ENCODE measurements at places on chromosomes 12 and 14. TPM values are rescaled to one million over a fixed set of nuclear protein-coding genes. Genes with fewer than 3 reads are reported as not detected.

DNA sequence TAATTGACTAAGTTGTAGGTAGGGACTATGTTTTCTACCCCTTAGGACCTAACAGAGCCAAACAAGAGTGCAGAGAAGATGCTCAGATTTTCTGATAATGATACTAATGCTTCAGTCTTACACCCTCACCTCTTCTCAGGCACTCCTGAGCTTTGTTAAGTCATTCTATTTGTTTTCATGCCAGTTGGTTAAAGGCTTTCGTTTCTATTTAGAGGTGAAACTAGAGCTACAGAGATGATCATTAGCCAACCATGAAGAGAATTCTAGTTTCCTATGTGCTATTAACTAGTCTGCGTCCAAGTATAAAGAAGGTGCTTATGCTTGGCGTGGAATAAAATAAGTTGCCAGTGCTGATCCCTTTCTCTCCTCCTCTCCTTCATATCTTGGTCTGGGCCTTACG, 34.6 kb upstream of the PYGL start:
- peaks cover 5% of the 10 kb centered on the region for H3K27me3 ChIP-seq
- H3K4me1 ChIP-seq, result no peaks in the 10 kb centered on the region
- H3K27ac ChIP-seq, result no peak overlapping the region
- H3K4me3 ChIP-seq, result no peak overlapping the region
- no peak for DNase-seq

GRCh38 chr12:94553130-94553519, 93.5 kb upstream of the CEP83 start:
- H3K4me1 ChIP-seq, result no peaks in the 10 kb centered on the region
- H3K36me3 ChIP-seq, result no peaks in the 10 kb centered on the region
- no peak for DNase-seq
- peaks cover 9% of the 10 kb centered on the region for H3K27me3 ChIP-seq
- no peak overlapping the region for H3K4me3 ChIP-seq

Gene STXBP6
- total RNA-seq, result not detected

DNA sequence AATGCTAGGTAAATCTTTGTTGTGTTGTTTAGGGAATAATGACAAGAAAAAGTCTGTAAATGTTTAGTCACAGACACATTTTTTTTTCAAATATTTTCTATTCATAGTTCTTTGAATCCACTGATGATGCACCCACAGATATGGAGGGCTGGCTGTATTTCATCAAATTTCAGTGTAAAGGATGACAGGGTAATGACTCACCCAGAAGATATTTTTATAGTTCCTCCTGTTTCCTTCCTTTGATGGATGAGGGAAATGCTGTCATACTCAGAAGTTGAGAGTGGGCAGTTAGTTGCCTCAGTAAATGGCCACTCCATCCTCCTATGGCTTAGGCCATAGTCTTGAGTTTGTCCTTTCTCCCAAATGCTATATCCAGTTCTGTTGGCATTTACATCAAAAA, 76.9 kb upstream of the REP15 start:
- H3K27ac ChIP-seq, result peak overlapping the region; percentile 66
- peaks cover 3% of the 10 kb centered on the region for H3K36me3 ChIP-seq
- no peak for DNase-seq
- peaks cover 28% of the 10 kb centered on the region for H3K4me1 ChIP-seq
- peak overlapping the region; percentile 17 for H3K4me3 ChIP-seq

GRCh38 chr12:112170971-112171596, 45.7 kb downstream of the TRAFD1 start:
- peaks cover 3% of the 10 kb centered on the region for H3K4me1 ChIP-seq
- H3K27ac ChIP-seq, result no peak overlapping the region
- no peak for DNase-seq
- H3K4me3 ChIP-seq, result no peak overlapping the region

Gene OTX2
- not detected for total RNA-seq

Data from activated CD4-positive, alpha-beta T cell treated with anti-CD3 and anti-CD28 coated beads, Interleukin-2, amount 10 ng/mL, durations not matched to agents 24 days and 14 days (primary cell).